ENCODE measurements at places on chromosomes 7 and 10.
A peak's percentile ranks its signal among the peaks of the same experiment; 100 is the strongest.

GRCh38 chr7:27835376-27835775 lies 95.4 kb downstream of the TAX1BP1 start:
- no peak for DNase-seq

DNA sequence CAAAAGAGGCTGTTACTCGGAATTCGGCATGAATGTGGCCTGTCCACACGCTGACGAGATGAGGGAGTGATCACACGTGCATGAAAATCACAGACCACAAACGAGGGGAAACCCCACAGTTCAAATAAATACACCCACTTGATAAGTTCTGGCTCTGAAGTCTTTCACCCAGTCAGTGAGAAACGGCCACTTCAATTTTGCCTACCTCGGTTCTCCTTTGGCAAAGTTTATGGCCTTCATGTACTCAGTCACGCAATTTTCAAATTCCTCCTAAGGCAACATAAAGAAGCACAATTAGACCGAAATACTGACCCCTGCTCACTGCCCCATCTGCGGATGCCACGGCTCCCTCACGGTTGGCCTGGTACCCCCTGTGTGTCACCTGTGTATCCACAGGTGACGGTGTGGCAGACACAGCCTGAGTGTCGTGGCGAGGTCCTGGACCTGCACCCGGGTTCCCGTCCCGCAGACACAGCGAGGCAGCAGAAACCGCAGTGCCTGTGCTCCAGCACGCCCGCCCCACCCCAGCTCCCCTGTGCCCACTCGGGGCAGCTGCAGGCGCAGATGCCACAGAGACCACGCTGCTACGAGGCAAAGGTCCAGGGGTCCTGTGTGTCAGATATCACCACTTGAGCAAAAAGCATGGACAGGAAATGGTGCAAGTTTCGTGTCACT lies 1.4 kb downstream of the CFAP46 start:
- no peak for DNase-seq

DNA sequence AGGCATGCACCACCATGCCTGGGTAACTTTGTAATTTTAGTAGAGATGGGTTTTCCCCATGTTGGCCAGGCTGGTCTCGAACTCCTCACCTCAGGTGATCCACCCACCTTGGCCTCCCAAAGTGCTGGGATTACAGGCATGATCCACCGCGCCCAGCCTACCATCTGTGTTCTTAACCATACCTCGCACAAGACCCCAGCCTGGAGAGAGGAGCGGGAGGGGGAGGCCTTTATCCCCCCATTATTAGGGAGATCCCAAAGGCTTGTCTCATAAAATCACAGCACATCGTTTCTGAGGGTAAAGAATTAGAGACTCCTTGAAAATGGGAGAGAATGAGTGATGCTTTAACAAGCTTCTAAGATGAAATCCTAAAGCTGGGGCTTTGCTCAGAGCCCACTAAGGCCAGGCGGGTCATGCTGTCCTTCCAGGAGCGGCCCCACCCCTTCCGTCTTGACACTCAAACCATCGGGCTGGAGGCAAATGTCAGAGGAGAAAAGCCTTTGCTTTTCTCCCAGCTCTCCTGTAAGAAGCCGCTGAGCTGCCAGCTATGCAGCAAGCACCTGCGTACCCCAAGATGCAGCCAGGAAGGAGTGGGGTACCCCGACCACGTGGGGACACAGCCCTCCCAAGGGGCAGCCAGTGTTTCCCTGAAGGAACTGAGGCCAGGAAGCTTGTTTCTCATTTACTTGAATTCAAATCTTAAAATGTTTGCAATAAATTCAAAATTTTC lies 339.7 kb downstream of the PTPRN2 start:
- no peak for DNase-seq

GRCh38 chr7:155340721-155341120 lies 43.0 kb downstream of the INSIG1 start:
- DNase-seq: no peak

- no peak for DNase-seq
These were observed 22.4 kb downstream of the STN1 start for GRCh38 chr10:103895411-103896186.

DNA sequence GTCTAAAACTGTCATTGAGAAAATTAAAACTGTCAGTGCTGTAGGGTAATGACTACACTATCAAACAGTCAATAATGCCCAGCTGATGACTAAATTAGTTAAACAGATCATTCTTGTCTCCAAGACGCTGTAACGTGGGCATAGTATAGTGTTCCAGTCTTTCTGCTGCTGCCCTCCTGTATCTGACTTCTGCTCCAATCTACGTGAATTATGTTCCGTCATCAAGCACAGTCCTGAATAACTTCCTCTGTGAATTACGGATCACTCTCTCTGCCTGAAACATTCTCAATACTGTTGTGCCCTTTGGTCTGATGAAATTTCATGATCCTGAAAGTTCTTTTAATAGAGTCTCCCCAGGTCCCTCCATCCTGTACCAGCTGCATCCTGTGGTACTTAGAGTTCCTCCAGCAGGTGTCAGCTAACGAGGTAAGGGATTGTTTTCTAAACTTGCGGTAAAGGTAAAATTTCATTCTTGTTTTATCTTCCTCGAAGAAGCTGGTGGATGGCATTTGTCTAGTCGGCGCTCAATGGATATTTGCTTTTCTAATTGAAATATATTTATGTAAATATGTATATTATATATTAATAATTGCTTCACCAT lies 393.5 kb upstream of the ADARB2 start:
- DNase-seq: no peak

GRCh38 chr10:56317603-56318002 lies 43.5 kb downstream of the ZWINT start:
- no peak for DNase-seq

DNA sequence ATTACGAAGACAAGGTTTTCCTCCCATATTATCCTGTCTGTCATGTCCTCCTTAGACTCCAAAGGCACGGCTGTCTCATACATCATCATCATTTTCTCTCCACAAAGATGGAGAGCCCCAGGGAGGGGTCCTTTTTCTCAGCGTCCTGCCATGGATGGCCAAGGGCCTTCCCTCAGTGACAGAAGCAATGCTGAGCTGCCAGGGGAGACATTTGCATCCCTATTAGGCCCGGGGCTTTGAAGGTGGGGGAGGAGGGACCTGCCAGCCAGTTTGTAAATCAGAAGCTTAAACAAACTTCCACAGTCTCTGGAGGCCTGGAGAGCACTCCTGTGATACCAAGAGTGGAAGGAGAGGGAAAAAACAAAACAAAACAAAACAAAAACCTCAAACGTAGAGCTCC lies 112.4 kb upstream of the ADO start:
- peak; percentile 4 for DNase-seq

DNA sequence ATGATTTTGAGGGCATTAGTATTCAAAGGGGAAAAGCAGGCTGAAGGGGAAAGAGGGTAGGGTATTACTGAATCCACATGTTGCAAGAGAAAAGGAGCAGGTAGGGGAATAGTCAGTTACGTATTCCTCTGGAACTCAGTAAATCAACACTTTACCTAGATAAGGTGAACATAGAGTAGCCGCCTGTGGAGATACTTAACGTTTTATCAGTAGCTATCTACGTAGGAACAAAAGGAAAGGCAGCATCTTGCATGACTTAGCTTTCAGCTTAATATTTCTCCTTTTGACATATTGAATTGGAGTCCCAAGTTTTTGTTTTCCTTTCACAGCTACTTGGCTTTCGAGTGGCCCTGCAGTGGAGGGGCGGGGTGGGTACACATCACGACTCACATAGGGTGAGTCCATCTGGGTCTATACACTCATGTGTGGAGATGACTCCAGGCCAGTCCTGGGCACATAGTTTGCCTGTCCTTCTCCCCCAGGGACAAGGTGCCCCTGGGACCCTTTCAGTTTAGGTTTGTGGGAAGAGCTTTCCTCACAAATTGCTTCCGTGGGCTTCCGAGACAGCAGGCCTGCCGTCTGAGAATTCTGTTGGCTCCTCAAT lies 48.1 kb downstream of the CCNY start:
- DNase-seq: no peak

- DNase-seq: no peak
These were observed 1.9 kb downstream of the BUD23 start for GRCh38 chr7:73685311-73685710.

DNA sequence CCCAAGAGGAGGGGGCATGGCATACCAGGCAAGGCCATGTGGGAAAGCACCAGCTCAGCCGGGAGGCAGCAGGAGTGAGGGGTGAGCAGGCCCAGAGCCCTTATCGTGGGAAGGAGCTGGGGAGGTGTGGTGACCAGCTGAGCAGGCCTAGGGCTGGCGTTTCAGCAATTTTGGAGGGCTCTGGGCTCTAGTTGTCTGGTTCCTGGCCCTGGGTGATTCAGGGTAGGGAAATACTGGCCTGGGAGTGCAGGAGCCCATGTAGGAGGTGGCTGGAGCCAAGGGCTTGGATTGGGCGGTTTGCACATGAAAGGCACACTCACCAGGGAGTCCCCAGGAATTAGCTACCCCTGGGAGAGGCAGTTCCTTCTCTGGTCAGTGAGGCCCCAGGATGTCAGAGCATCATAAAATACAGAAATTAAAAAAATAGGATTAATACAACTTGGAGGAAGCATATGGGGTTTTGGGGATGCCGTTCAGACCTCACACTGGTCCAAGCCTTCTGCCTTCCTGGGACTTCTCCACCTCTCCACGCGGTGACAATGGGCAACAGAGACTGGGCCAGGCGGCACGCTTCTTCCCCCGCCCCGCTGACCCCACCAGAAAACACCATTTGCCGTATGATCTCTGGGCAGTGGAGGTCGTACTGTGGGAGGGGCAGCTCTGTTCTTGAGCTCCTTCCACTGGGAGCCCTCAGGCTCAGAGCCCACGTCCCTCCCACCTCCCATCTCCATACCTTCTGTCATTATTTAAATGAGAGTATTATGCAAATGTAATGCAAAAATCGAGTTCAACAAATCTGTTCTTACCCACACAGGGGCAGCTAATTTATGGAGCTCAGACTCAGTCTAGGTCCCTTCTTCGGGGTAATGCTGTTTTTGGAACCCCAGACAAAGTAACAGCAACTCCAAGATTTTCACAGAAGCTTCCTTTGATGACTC lies 133.0 kb upstream of the FAM20C start:
- peak; percentile 58 for DNase-seq

- DNase-seq: no peak
These were observed 105.0 kb upstream of the KLF6 start for GRCh38 chr10:3889961-3890522.

DNA sequence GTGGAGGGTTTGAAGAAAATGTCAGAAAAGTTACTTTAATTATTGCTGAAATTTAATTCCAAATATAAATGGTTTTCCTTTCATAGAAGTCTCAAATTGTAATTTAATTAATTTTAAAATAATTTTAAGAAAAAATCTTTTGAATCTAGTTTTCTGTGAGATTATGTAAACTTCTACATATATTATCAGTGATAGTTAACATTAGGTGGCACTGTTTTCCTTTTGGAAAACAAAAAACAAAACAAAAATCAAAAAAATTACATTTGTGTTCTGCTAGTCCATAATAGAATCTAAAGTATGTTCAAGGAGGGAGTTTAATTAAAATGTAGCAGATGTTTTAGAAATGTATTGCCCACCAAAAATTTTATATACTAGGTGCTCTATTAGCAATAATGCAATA lies 1456.7 kb downstream of the REEP3 start:
- no peak for DNase-seq

- no peak for DNase-seq
These were observed 743 bp downstream of the ADAP1 start for GRCh38 chr7:953547-954327.

DNA sequence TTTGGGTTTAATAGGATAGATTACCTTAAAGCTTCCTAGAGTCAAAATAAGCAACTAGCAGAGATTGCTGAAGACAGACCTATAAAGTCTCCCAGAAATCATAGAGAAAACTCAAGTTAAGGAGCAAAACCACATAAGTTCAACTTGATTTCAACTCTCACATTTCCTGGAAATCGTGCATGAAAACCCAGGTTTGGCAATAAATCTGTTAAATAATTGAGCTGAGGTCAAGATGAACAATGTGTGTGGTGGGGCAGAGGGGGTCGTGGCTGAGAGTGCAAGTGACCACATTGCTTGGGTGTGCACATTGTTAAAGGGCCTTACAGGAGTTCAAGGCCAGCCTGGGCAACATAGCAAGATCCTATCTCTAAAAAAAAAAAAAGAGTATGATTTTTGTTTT lies 636.5 kb downstream of the GALNT17 start:
- no peak for DNase-seq

DNA sequence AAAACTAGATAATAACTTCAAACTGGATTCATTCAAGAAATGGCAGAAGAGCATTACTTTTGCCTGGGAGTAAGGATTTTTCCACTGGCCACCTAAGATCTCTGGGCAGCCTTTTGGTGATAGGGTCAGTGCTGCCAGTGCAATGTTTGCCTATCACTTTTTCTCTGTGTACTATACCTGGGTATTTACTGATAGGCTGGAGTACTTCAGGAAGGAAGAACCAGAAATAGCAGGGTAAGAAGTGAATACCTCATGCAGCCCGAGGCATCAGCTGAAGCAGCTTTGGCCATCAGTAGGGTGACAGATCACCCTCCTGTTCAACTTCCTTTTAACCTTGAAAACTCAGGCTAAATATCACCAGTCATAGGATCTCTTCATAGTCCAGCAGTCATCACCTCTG lies 5.5 kb upstream of the PAPSS2 start:
- DNase-seq: no peak

- no peak for DNase-seq
These were observed 39.2 kb upstream of the GPAM start for GRCh38 chr10:112222799-112223198.

GRCh38 chr7:41820111-41820671 lies 117.3 kb upstream of the INHBA start:
- DNase-seq: no peak

GRCh38 chr10:77214799-77215198 lies 422.8 kb downstream of the KCNMA1 start:
- DNase-seq: no peak

DNA sequence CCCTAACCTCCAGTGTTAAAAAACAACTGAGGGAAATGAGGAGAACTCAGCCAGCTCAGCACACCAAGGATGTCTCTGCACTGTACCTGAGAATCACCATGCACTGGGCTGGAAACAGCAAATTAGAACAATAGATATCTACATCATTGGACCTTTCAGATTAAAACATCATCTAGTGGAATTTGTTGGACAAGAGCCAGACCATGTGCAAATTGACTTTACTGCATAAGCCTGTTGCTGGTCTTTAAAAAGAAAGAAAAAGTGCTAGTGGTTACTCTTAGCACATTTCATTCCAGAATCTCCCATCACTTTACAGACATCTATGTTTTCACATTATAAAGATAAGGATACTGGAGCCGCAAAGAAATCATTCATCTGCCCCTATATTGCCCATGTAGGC lies 75.4 kb downstream of the FGFR2 start:
- DNase-seq: no peak

DNA sequence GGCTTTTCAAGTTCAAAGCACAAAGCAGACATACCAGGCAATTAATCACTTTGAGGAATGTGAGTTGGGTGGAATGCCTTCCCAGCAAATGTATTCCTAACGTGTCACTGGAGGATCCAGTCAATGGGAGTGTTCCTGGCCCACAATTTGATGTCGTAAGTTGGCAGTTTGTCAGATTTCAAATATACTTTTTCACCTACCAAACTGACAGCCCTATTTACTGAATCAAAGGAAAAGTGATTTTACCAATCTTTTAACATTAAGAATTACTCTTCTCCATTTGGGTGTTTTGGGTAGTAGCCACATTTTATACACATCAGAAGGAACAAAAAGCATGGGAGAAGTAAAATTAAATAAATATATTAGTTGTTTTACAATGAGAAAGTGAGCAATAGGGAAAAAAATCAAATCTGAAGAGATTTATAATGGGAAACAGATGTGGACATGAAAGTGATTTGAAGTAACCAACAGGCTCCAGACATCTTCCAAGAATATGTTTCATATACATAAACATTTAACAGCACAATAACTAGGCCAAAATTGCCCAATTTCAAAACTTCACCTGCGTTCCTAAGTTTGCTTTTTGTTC lies 222.9 kb downstream of the MTERF1 start:
- DNase-seq: no peak

- DNase-seq: no peak
These were observed 3.0 kb upstream of the AOC1 start for GRCh38 chr7:150849204-150849775.

Data from NCI-H526 treated with DMSO at 0.1 percent for 48 hours (cell line).